Activated naive CD8-positive, alpha-beta T cell treated with anti-CD3 and anti-CD28 coated beads, Interleukin-2, amount 50 U/mL, for 16 hours (primary cell): ENCODE measurements at places on chromosomes 1 and 21.

- no peak for DNase-seq
Observed at GRCh38 chr1:28540651-28541050, 12.2 kb upstream of the TRNAU1AP start.

DNA sequence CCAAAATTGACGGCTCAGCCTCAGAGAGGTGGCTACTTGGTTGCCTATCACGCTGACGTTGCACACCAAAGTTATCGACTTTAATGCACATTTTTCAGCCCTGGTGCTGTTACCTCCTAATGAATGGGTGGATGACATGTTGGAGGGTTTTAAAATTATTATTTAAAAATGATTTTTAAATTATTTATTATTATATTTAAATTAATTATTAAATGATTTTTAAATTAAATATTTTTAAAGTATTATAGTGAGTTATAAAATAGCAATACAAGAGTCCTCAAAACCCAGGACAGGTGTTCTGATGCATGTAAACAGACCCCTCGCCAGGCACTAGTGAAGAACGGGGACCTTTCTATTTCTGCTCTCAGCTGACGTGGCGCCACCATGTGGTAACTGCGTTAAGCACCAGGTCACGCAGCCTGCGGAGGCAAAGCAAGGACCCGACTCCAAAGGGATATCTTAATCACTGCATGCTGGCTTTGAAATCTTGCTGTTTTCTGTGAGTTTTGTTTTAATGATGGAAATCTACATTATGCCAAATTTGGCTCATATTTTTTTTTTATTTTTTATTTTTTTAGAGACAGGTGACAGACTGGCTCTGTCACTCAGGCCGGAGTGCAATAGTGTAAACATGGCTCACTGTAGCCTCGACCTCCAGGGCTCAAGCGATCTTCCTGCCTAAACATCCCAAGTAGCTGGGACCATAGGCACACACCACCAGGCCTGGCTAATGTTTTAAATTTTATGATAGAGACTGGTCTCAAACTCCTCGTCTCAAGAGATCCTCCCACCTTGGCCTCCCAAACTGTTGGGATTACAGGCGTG is 22.6 kb downstream of the CASP9 start:
- no peak for DNase-seq

GRCh38 chr1:63200676-63201075 is 121.7 kb upstream of the FOXD3 start:
- DNase-seq = no peak

- no peak for DNase-seq
Observed at GRCh38 chr1:15820478-15820877, 13.0 kb upstream of the UQCRHL start.
